ENCODE measurements at places on chromosomes 2 and 18.

DNA sequence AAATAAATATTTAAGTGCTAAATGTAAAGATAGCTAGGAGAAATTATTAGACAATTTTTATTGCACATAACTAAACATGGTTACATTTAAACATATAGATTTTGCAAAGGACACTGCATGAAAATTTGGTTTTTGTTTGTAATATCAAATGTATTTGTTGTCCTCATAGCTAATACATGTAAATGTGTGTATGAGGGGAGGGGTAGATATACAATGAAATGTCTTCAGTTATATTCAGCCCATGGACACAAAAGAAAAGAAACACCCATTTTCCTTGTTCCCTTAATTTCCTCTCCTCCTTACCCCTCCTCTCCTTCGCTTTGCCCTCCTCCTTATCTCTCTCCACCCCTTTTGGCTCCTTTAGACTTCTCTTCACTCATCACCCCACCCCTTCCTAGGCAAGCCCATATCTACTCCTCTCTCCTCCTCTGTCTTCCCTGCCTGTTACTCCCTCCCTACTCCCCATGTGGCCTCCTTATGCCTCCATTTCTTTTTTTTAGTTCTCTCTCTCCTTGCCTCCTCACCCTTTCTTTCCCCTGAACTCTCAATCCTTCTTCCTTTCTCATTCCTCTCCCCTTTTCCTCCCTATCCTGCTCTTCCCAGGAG is 1.4 kb downstream of the COL3A1 start:
- DNase-seq = no peak

GRCh38 chr2:220282236-220282635 is 654.8 kb downstream of the SLC4A3 start:
- DNase-seq = no peak

GRCh38 chr18:23849141-23849540 is 159.9 kb downstream of the LAMA3 start:
- DNase-seq = no peak

DNA sequence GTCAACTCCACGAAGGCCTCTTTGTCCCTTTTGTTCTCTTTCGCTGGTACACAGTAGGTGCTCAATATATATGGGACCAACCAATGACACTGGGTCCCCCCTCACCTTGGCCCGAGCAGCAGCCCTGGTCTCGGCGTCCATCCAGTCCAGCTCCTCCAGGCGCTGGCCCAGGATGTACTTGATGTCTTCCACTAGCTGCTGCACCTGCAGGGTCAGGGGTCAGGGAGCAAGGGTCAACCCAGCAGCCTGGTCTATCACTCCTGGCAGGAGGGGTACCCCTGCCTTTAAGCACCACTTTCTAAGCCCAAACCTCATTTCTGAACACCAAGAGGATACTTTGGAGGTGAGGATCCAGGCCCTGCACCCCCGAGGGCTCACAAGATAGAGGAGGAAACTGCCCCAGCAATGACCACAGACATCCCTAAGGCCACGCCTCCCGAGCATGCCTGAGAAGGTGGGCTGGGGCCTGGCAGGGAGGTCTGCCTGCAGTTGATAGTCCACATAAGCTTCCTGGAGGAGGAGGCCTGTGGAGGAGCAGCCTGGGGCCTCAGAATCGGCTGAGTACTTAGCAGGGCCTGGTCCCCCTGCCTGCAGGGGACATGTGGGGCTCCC is 4.2 kb downstream of the ECEL1 start:
- no peak for DNase-seq

DNA sequence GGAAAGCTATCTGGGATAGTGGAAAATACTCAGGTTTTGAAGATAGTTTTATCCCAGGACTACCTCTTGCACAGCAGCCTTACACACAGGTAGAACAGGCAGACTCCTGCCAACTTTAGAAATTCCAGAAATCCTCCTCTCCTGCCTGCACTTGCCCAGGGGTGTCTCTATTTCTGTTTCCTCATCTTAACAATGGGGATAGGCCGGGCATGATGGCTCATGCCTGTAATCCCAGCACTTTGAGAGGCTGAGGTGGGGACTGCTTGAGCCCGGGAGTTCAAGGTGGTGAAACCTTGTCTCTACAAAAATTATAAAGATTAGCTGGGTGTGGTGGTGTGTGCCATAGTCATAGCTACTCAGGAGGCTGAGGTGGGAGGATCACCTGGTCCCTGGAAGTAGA is 117.0 kb upstream of the ARL5A start:
- no peak for DNase-seq

DNA sequence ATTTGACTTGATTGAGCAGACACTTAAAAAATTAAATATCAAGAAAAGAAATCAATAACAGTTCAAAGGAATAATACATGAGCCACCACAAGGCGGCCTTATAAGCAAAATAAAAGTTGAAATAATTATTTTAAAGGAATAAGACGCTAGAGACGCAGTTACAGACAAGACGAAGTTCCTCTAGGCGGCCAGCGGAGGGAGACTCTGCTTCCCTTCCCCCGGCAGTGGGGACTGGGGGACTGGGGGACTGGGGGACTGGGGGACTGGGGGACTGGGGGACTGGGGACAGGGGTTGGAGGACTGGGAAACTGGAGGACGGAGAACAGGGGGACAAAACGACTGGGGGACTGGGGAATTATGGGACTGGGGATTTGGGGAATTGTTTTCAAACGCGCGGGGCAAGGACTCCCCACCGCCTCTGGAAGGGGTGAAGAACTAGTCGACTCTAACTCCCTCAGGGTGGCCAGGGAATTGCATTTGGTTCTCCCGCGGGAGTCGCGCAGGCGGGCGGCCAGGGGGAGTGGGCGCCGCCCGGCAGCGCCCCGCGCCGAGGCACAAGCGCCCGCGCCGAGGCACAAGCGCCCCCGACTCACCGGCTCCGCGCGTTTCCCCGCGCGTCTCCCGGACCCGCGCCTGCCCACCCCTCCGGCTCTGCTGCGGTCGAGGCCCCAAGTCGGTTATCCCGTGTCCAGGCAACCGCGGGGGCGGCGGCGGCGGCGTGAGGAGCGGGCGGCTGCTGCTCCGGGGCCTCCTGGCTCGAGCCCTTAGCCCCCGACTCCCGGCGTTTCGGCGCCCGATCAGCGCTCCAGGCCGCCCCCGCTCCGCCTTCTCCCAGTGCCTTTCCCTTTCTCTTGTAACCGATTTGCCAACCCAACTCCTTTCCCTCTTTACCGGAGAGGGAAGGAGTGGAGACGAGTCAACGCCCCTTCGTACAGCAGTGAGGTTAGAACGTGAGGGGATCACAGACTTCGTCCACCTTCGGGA is at the start of gene CCDC178:
Gene CCDC178 (minus strand): TSS at position 662 of the 984 bp plus-strand sequence. CDS start 28,633 bp downstream, outside the sequence.
- no peak for DNase-seq

DNA sequence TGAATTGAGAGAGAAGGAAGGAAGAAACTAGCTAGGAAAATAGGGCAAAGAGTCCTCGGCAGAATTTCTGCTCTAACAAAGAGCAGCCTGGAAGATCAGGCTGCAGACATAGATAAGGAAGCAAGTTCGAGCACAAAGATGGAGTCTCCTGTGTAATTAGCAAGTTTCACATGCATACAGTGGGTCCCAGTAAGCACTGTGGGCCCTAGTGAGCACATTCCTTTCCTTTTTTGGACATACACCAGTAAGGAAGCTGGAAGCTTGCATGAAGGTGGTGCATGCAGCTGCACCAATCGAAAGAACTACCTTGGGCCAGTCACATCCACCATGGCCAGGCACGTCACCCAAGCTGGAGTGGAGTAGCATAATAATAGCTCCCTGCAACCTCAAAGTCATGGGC is 109.7 kb downstream of the NOL4 start:
- DNase-seq = no peak

DNA sequence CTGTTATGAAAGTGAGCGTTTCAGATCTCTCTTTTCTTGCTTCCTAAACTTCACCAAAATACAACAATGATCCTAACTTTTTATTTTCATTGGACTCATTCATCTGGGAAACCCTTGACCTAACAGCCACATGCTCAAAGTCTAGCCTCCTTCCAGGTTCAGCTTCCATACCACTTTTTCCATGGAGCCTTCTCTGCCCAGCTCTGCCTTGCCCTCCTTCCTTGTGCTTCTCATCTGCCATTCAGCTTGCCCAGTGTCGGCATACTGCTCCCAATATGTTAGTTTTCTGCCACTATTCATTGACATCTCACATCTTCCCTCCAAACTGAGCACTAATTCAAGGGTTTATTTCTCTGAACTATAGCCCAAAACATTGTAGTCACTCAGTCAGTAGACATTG is 214.7 kb downstream of the RAD51AP2 start:
- DNase-seq = no peak

GRCh38 chr2:73225513-73226360 is 7.3 kb downstream of the PRADC1 start:
- no peak for DNase-seq

DNA sequence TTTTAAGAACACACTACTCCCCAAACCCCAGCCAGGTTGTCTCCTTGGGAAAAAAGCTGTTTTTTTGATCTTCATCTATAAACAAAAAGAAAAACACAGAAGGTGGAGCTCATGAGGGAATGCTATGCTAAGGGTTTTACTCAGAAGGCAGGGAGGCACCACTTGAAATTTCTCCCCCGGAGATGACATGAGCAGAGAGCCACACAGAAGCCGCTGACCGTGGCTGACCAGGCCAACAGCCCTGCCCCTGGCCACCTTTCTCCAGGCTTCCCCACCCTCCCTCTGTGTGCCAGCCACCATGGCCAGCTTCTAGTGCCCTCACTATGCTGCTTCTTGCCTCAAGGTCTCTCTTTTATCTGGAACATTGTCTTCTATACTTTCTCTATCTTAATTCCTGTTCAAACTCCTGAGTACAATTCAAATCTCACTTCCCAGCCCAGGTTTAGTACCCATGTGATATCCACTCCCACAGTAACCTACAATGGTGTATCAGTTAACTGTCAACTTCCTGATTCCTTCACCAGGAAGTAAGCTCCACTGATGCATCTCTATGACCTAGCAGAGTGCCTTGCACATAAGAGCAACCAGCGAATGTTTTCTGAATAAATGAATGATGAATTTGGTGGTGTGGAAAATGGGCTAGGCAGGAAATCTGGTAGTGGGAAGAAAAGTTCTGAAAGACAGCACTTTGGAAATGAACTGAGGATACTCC is 15.3 kb downstream of the LAPTM4A start:
- no peak for DNase-seq

- no peak for DNase-seq
These were observed 76.4 kb downstream of the ASB1 start for GRCh38 chr2:238502956-238503791.

DNA sequence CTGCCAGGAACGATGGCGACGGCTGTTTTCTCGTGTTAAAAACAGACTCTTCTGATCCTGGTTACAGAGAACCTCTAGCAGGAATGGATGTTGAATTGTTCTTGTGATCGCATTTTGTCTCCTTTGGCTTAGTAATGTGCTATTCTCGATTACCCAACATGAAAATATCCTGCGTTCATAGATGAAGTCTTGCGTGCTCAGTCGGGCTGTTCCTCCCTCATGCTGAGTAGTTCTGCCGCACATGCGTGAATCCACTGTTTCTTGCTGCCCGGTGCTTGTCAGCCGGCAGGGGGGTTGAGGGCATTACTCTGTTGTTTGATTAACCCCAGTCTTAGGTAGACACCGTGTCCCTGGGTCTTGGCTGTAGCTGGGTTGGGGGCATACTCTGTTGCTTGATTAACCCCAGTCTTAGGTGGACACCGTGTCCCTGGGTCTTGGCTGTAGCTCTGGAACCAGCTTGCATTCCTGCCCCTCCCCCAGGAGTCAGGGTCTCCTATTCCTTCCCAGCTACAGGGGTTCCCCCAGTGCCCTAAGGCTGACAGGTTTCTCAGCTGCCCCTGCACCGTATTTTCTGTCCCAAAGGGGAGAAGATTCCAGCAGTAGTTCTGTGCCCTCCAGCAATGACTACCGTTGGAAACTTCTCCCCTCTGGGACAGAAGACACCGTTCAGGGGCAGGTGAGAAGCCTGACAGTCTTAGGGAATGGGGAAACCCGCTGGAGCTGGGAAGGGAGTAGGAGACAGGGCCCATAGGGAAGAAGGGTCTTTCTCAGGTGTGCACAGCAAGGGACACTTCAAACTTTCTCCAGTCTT is 22.1 kb upstream of the ASB1 start:
- DNase-seq = no peak

GRCh38 chr2:217909156-217909820 is 93.5 kb downstream of the TNS1 start:
- DNase-seq = no peak

GRCh38 chr2:105809097-105809473 is 64.4 kb downstream of the NCK2 start:
- DNase-seq = peak; percentile 32

DNA sequence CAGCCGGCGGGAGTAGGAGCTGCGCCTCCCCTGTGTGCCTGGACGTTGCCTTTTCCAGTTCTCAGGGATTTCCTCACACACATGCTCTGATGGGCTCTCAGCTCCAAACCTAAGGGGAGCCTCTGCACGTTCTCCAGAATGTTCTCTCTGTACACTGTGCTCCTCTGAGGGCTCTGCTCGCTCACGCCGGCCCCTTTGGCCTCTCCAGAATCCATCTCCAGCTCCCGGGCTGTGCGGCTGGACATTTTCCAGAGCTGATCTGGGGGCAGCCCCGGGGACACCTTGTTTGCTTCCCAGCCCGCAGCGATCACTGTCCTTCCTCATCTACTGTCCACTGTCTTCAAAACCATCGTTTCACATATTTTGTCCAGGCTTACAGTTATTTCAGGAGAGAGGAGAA is 245.4 kb upstream of the HDAC4 start:
- no peak for DNase-seq

GRCh38 chr2:47119001-47119400 is 36.1 kb downstream of the STPG4 start:
- no peak for DNase-seq

GRCh38 chr2:47862949-47863348 is 43.3 kb downstream of the FBXO11 start:
- no peak for DNase-seq

DNA sequence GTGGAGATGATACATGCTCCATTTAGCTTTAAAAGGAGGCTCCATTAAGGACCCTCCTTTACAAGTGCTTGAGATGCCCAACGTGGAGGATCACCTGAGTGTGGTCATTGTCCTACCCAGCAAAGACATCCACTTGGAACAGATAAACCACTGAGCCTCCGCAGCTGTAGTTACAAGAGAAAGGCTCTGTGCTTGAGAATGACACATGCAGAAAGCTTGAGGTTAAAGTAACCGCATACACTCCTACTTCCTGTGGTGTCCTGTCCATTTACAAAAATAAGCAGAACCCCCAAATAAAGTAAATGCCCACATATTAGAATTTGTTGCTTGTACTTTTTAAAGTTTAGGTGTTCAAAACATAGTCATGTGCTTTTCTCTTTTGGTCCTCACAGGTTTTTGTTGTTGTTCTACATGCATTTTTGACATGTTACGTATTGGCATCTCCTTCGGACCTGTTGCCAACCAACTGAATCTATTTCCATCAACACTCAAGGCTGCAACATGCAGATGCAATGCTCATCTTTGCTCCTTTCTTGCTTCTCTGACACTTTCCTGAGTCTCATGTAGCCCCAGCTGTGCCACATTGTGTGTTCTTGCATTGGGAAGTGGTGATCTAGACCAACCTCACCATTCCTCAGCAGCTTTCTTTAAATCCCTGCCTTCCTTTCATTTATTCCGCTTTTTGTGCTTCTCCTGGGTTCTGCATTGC is 56.0 kb downstream of the SERPINB7 start:
- DNase-seq = no peak

- no peak for DNase-seq
These were observed 540.4 kb upstream of the DSEL start for GRCh38 chr18:68056936-68057335.

All from stimulated activated CD4-positive, alpha-beta T cell treated with anti-CD3 and anti-CD28 coated beads, TNF-alpha, amount 100 ng/mL, for 24 hours (primary cell).